ENCODE measurements at places on chromosomes 5 and 9.

GRCh38 chr5:156529892-156530291 lies 202.9 kb downstream of the SGCD start:
- DNase-seq = no peak

DNA sequence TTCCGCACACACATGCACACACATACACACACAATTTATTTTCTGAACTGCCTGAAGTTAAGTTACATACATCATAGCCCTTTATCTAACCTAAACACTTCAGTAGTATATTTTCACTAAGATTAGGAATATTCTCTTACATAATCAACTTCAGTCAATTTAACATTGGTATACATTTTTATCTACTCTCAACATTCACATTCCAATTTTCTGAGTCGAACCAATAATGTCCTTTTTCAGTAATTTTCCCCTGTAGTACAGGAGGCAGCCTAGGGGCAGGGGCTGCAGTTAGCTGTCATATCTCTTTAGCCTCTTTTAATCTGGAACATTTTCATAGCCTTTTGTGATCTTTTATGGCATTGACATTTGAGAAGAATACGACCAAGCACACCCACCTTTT lies 150.1 kb downstream of the DAB2IP start:
- no peak for DNase-seq

DNA sequence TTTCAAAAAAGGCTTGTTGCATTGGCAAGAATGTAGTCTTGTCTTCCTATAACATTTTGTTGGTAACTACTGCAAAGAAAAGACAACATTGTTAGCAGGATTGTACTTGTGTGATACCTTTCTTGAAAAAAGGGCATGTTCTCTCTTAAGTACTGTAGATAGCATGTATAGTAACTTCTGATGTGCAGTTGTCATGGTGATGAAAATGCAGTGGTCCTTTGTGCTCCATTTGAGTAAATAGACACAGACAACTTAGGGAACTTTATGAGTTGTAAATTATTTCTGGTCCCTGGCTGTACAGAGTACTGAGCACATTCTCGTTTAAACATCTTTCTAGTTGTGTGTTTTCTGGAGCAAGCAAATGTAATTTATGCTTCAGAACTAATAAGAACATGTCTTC lies 103.3 kb downstream of the CD180 start:
- DNase-seq = no peak

GRCh38 chr5:151225475-151225874 lies 1.6 kb upstream of the CCDC69 start:
- DNase-seq = no peak

DNA sequence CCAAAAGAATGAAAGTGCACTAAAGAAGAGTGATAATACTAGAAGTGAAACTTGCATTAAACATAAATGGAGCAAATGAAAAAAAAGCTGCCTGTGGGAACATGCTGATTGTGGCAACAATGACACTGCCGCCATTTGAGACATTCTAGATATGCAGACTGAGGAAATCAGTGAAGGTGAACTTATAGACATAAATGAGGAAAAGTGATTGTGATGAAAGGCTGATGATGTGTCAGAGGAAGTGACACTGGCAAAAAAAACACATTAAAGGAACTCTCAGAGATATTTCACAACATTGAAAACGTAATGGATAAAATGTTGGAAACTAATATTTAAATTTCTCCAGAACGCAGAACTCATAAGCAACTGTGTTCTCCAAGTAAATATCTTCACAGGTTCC lies 1.2 kb downstream of the ERCC8 start:
- DNase-seq = no peak

- DNase-seq = no peak
Observed at GRCh38 chr5:107478068-107478641, 192.6 kb downstream of the EFNA5 start.

- no peak for DNase-seq
Observed at GRCh38 chr9:5488221-5489008, 21.9 kb upstream of the PDCD1LG2 start.

Data from activated naive CD8-positive, alpha-beta T cell treated with anti-CD3 and anti-CD28 coated beads, Interleukin-2, amount 50 U/mL, for 24 hours (primary cell).